ENCODE measurements at places on chromosomes 7 and 10.

GRCh38 chr7:144378651-144379050 lies 23.4 kb downstream of the ARHGEF5 start:
- no peak for DNase-seq

- peak; percentile 72 for DNase-seq
These were observed 23.9 kb upstream of the AGFG2 start for GRCh38 chr7:100515072-100515532.

DNA sequence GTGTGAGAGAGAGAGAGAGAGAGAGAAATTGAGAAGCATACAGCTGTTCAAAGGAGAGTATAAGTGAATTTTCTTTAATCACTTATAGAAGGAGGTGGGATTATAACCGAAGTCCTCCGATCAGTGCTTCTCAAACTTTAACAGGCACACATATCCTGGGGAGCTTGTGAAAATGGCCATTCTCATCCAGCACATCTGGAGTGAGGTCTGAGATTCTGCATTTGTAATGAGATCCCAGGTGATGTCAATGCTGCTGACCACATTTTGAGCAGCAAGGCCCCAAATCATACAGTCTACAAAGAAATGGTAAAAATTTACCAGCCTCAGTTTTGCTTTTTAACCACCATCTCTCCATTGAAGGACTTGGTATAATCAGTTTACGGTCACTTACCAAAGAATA lies 219.0 kb downstream of the PTEN start:
- no peak for DNase-seq

DNA sequence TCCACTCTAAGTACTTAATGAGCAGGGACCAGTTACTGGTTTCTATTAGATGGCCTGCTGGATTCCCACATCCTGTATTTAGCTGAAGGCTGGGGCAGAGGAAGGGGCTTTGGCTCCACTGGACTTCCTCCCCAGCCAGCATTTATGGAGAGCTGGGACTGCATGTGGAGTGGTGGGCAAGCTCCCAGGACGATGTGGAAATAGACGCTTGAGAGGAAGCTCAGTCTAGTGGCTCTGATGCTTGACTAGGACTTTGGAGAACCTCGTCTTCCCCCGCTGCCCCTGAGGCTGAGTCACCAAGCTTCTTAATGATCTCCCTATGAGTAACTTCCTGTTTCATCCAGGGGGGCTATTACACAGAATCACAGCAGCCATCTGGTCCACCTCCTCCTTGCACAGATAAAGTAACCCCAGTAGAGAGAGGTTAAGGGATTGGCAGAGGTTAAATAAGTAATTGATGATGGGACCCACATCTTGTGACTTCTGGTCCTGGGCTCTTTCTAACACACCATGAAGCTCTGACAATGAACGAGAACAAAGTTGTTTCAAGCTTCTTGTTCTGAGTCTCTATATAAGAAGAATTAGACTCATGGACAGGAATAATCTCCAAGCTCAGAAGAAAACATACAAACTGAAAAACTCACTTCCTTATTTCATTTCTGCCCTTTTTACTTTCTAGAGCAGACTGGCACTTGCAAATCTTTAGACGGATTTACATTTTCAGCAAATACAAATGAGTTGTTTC lies 126.2 kb downstream of the PRPF18 start:
- DNase-seq = peak; percentile 97

DNA sequence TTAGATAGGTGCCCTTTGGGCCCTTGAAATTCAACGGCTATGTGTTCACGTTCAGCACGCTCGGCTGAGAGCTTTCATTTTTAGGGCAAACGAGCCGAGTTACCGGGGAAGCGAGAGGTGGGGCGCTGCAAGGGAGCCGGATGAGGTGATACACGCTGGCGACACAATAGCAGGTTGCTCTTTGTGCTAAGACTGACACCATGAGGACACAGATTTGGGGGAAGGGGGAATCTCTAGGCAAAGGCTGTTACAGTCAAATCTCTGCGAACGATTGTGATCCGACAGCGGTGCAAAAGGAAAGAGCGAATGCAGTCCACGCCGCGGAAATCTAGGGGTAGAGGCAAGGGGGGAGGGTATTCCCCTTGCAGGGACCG lies 667 bp downstream of the KLLN start:
- no peak for DNase-seq

DNA sequence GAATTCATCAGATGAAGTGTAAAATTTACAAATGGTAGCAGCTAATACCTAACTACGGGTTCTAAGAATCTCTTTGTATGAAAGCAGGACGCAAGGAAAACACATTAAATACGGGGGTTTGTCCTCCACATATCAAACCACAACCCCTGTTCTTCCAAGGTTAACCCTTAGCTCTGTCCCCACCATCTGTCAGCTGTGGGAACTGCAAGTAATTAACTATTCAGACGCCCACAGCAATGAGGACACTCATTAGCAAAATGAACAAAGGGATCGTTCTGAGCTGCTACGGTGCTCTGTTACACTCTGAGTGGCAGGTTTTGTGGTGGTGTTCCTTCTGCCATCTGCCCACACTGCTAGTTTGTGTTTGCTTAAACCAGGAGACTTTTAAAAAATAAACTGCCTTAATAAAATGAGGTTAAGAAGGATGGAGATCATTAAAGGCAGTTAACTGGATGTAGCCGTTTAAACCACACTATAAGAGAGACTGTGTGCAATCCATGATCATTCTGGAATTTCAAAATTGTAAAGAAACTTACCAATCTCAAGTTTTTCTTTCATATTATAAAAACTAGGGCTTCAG lies 51.4 kb downstream of the C10orf67 start:
- peak; percentile 11 for DNase-seq

DNA sequence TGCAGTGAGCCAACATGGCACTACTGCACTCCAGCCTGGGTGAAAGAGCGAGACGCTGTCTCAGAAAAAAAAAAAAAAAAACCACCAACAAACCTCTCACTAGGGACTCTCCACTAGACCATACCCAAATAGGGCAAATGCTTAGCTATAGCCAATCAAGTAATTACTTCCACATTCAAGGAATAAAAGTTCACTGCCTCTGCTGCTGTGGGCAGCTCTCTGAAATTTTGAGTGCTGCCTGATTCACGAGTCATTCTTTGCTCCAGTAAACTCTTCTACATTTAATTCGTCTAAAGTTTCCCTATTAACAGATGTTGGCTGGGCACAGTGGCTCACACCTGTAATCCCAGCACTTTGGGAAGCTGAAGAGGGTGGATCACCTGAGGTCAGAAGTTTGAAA lies 4.7 kb upstream of the NRBF2 start:
- no peak for DNase-seq

DNA sequence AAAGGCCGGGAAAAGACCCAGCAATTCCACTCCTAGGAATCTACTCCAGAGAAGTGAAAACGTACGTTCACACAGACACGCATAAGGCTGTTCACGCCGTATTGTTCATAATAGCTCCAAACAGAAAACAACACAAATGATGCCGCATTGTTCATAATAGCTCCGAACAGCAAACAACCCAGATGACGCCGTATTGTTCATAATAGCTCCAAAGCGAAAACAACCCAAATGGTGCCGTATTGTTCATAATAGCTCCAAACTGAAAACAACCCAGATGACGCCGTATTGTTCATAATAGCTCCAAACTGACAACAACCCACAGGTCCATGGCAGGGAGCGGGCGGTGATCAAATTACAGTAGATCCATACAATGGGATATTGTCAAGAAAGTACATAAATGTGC lies 85.2 kb upstream of the DNAAF5 start:
- DNase-seq = no peak

- DNase-seq = no peak
These were observed 67.2 kb downstream of the CAMK1D start for GRCh38 chr10:12416344-12417050.

DNA sequence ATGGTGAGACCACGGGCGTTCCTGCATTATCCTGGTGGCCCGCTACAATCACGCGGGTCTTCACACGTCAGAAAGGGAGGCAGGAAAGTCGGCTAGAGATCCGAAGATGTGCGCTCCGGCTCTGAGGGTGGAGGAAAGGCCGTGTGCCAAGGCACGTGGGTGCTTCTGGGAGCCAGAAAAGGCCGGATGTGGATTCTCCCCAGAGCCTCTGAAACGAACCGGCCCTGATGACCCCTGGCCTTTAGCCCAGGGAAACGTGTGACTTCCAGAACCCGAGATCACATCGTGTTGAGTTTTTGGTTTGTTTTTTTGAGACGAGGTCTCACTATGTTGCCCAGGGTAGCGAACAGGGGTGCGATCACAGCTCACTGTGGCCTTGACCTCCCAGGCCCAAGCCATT lies 244.2 kb downstream of the ELFN1 start:
- DNase-seq = no peak

DNA sequence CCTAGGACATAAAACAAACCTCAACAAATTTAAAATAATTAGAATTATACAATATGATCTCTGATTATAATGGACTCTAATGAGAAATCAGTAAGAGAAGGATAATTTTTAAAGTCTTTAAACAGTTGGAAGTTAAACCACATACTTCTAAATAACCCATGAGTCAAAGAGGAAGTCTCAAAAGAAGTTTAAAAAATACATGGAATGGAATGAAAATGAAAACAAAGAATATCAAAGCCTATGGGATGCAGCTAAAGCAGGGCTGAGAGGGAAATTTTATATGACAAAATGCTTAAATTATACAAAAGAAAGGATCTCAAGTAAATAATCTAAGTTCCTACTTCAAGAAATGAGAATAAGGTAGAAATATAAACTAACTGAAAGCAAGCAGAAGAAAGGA lies 460.5 kb downstream of the RPS24 start:
- DNase-seq = no peak

DNA sequence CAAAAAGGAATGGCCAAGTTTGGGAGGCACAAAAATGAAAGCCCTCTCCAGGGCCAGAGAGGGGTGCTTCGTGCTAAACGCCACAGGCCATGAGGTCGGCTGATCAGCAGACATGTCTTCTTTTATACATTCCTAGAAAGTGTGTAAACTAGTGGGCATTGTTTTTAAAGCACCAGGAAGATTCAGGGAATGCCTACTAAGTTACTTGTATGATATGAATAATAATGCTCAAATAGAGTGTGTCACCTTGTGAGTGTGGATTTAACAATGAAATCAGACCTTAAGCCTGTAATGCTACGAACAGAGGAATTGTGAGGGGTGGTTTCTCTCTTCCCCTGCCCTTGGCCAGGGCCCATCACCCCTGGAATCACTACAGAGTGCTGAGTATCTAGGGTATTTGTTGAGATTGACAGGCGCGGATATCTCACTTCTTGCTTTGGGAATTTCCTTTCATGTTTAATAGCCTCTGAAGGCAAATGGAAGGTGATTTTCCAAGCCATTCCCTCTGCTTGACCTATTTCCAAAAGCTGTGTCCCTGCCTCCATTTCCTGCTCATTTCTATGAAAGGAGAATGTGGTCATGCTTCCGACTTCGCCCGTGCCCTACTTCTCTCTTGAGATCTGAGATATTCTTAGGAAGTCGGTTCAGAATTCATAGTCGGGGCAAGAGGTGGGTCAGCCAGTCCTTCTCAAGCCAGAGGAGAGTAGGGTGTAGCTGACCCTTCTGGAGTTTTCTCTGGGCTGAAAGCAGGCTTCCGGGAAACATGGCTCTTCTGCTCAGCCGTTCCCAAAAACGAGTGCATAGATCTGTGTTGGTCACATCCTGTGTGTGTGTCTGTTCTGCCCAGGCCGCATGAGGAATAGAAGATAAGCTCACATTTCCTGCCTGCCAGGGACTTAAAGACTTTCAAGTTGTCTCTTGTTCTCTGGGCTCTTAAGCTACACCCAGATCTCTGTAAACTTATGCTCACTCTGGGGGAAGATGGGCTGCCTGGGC lies 167.8 kb upstream of the ITGB1 start:
- no peak for DNase-seq

DNA sequence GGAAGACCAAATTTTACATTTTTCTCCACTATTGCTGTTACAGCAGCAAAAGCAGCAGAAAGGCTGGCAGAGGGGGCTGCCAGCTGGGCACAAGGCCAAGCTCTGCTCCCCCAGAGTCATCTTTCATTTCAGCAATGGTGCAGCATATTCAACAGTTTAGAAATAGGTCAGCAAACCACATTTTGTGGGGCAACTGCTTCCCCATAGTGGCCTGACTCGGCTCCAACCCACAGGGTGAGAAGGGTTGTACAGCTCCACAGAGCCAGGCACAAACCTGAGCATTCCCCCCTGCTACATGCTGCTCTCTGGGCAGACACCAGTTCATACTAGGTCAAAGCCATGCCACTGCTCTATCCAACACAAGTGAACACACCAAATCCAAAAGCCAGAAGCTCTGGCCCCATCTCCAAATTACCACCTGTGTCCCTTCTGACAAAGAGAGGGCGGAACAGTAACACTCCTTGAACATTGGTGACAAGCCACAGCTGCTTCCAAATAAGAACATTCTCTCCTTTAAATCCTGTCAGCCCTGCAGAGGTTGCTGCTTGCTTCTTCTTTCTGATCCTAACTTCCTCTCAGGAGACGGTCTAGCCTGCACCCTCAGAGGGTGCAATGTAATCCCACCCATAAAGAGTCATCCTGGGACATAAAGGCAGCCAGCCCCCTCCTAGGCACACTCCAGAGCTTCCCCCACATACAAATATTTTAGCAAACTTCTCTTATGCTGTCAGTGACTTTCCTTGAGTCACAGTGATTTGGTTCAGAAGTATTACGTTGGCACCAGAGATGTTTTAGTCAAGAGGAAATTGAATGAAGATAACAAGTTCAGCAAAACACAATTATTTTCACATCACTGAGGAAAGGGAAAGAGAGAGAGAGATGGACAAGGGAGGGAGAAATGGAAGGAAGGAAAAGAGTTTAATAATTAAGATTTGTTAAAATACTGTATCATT lies 39.0 kb upstream of the SLIT1 start:
- DNase-seq = no peak

DNA sequence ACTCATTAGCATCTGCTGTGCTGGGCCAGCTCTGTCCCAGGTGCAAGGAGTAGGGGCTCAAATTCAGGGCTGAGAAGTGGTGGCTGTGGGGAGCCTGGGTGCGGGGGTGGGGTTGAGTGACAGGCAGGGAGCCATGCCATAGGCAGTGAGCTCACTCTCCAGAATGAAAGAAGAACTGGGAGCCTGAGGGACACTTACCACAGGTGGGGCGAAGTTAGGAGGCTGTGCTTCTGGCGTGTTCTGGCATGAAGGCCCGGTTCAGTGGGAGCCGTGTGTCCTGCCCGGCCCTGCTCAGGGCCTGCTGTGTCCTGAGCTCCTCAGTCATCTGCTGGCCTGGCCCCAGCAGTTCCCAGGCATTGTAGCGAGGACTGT lies 62.5 kb downstream of the MKI67 start:
- no peak for DNase-seq

DNA sequence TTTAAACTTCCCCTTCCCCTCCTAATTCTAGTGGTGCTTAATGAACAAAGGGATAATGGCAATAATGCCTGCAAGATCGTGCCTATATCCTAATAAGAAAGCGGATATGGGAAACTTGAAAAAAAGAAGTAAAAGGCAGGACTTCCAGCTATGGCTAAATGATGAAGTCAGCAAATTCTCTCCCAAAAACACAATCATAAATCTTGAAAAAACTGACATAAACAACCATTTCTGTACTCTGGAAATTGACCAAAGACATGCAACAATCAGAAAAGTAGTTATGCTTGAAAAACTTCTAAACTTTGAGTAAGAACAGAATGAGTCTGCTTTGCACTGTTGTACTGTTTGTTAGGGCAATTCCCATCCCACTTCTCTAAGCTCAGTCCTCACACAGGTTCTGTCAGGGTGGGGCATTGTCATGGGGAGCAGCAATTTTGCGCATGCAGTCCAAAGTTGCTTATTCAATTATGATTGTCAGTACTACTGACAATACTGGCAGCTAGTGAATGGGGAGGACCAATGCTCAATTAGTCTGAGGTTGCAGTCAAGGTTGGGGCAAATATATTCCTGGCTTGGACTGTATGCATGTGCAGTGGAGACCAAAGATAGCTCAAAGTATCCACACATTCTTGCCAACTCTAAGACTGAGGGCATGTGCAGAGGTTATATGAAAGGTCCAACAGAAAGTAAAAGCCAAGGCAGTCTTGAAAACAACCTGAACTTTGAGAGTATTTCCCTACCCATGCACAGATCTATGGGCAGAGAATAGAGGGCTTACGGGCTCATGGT lies 34.1 kb upstream of the ARHGAP22 start:
- no peak for DNase-seq

Measured in HFF-Myc (cell line).